LHCN-M2 (cell line): ENCODE measurements at places on chromosomes 7 and 10. TPM values are rescaled to one million over a fixed set of nuclear protein-coding genes. Genes with fewer than 3 reads are reported as not detected.
A peak's percentile ranks its signal among the peaks of the same experiment; 100 is the strongest.

GLCCI1 gene
- total RNA-seq, result 4.2 and 4.9 TPM in 2 replicates

HECW1 gene
- not detected in 2 replicates for total RNA-seq

DNAH11 gene
- under 0.01 and 0.11 TPM in 2 replicates for total RNA-seq

TMEM236 gene
- total RNA-seq, result under 0.01 TPM in 2 replicates

ENTPD7 gene
- total RNA-seq, result 7.4 and 8.0 TPM in 2 replicates

ANXA8L1 gene
- total RNA-seq, result not detected in 2 replicates

TMEM196 gene
- total RNA-seq, result not detected in 2 replicates

SLC16A12 gene
- total RNA-seq, result 0.45 and 0.52 TPM in 2 replicates

TRIM8 gene
- 135 and 136 TPM in 2 replicates for total RNA-seq

ANKRD61 gene
- 0.23 and 0.38 TPM in 2 replicates for total RNA-seq

VKORC1L1 gene
- total RNA-seq, result 16.4 and 18.2 TPM in 2 replicates

RARRES2 gene
- total RNA-seq, result 9.4 and 24.8 TPM in 2 replicates

LARP4B gene
- 30.5 and 32.6 TPM in 2 replicates for total RNA-seq

- no peak for DNase-seq
Measured at GRCh38 chr10:32459051-32459698, 13.2 kb downstream of the CCDC7 start.

DNA sequence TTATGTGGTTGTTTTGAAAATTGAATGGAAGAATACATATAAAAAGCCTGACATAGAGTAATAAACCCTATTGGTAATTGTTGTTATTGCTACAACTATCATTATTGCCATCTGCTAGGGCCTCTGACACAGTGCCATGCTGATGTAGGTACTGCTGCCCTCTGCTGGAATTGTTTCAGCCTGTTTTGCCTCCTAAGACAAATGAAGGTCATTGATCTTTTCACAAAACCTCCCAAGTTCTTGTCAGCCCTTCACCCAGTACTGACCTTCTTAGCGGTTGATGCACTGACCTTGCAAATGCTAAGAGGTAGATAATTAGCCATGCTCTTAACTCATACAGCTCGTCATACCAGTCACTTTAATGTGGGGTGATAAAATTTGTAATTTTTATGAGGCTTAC, 975.2 kb downstream of the SORCS1 start:
- DNase-seq, result no peak

DNA sequence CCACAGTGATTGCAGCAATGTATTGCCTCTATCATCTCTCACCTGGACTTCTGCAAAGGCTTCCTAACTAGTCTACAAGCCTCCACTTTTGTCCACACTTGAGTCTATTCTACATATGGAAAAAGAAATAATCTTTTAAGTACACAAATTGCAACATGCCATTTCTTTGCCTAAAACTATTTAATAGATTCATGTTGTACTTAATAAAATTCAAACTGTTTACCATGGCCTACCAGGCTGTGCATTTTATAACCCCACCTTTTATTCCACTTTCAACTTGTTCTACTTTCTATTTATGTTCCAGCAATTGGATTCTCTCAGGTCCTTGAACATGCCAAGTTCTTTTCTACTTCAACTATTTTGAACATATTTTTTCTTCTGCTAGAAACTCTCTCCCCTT, 128.7 kb downstream of the GPR85 start:
- no peak for DNase-seq

- DNase-seq, result no peak
Measured at GRCh38 chr7:132944774-132945173, 137.1 kb downstream of the CHCHD3 start.

- no peak for DNase-seq
Measured at GRCh38 chr7:124060528-124060927, 27.7 kb upstream of the TMEM229A start.

- no peak for DNase-seq
Measured at GRCh38 chr10:110039254-110039653, 31.5 kb downstream of the ADD3 start.

DNA sequence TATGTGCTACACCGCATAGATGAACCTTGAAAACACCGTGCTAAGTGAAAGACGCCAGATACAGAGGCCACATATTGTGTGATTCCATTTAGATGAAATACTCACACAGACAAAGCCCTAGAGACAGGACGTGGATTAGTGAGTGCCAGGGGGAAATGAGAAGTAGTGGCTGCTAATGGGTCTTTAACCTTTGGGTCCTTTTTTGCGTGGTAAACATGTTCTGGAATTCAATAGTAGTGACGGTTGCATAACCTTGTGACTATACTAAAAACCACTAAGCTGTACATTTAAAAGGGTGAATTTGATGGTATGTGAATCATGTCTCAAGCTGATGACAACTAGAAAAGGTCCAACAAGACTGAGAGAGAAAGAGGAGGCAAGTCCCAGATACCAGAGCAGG, 15.6 kb downstream of the SMKR1 start:
- no peak for DNase-seq

- no peak for DNase-seq
Measured at GRCh38 chr10:75803121-75803520, 371.7 kb downstream of the LRMDA start.

DNA sequence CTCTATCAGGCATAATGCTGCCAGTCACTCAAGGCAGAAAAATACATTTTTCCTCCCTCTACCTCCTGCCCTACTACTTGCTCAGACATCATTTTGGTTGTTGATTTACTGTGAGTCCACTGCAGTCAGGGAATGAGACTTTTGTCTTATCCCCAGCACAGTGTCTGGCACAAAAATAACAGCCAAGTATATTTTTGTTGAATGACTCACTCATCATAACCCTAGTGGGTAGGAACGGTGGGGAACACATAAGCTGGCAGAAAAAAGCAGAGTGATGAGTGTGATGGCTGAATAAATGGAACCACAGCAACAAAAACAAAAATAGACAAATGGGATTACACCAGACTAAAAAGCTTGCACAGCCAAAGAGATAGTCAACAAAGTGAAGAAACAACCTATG, 65.8 kb upstream of the LAMB4 start:
- DNase-seq, result peak; percentile 82

DNA sequence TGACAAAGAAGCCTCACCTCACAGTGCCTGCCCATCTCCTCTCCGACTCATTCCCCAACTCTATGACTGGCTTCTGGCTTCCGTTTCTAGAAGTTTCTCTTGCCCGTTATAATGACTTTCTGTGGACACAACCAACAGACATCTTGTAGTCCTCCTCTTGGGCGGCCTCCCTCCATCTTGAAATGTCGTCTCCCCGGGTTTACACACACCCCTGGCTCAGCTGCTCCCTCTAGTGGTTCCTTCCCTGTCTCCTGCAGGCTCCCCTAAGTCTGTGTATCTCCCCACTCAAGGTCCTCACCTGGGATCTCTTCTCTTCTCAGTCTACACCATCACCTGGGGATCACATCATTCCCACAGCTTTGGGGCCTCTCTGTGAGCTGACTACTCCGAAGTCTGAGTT, 123.4 kb upstream of the NEBL start:
- DNase-seq, result peak; percentile 31

GRCh38 chr7:103690242-103690974, 244.4 kb upstream of the SLC26A5 start:
- DNase-seq, result no peak

DNA sequence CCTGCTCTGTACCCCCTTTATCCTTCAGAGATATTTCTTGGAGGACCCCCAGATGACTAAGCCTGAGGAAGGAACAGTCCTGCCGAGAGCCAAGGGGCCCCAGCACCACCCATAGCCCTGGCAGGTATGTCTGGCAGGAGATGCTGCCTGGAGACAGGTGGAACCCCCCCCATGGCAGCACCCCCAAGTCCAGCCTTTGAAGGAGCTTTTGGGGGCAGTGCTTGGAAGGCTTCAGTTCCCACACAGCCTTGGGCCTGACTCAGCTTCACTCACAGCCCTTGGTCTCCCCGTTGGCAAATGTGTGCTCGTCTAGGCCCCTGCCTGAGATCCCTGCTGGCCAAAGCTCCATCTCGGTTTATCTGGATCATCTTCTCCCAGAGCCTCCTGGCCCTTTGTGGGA, 23.0 kb upstream of the PCBD1 start:
- DNase-seq, result no peak
